ENCODE measurements at places on chromosomes 5 and 9. TPM values are rescaled to one million over a fixed set of nuclear protein-coding genes. Genes with fewer than 3 reads are reported as not detected.

The HMCN2 gene
- total RNA-seq = 0.56 TPM

The ZNF608 gene
- total RNA-seq = 12.1 TPM

DNA sequence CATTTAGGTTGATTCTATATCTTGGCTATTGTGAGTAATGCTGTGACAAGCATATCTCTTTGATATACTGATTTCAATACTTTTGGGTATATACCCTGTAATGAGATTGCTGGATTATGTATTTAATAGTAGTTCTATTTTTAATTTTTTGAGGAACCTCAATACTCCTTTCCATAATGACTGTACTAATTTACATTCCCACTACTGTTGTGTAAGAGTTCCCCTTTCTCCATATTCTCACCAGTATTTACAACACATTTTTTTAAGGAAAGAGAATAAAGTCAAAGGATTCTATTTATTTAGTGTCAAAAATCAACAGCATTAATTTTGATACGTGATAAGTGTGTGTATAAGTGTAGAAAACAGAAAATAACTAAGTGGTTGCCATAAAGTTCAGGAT is 356.4 kb upstream of the EDIL3 start:
- no peaks in the 10 kb centered on the region for H3K4me1 ChIP-seq
- DNase-seq = no peak
- H3K27ac ChIP-seq = no peak overlapping the region
- no peaks in the 10 kb centered on the region for H3K36me3 ChIP-seq
- H3K27me3 ChIP-seq = no peaks in the 10 kb centered on the region
- no peak overlapping the region for H3K4me3 ChIP-seq

DNA sequence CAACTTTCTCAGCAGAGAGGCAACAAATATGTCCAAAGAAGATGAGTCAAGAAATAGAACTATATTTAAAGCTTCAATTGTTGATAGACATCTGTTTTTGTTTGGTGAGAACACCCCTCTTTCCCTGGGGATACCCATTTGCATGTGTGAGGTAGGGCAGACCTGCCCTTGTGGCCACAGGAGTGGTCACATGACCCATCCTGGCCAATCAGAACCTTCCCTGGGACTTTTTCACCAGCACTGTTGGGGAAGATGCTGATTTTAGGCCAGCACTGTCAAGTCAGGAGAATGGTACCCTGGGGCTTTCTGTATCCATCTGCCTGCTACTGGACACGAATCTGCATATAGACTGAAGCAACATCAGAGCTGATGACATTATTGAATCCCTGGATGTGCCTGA is 211.2 kb downstream of the CDK5RAP2 start:
- H3K4me3 ChIP-seq = no peak overlapping the region
- H3K4me1 ChIP-seq = no peaks in the 10 kb centered on the region
- H3K36me3 ChIP-seq = no peaks in the 10 kb centered on the region
- H3K27me3 ChIP-seq = no peaks in the 10 kb centered on the region

DNA sequence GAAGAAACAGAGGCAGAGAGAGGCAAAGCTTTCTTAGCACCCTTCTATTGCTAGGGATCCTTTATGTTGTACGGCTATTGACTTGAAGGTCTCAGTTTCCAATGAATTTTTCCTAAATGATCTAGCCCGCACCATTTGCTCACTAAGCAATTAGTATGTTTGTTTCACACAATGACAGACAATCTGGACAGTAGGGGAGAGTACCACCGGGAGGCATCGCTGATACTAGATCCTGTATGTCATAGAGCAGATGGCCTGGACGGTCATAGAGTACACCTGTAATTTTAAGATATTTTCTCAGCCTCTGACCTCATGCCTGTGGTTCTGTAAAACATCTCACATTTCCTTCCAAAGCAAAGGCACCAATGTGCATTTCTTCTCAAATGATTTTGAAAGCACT is 194.3 kb downstream of the TLE4 start:
- no peak for DNase-seq
- no peaks in the 10 kb centered on the region for H3K27me3 ChIP-seq
- H3K36me3 ChIP-seq = no peaks in the 10 kb centered on the region
- H3K4me1 ChIP-seq = no peaks in the 10 kb centered on the region
- H3K27ac ChIP-seq = no peak overlapping the region
- H3K4me3 ChIP-seq = no peak overlapping the region

DNA sequence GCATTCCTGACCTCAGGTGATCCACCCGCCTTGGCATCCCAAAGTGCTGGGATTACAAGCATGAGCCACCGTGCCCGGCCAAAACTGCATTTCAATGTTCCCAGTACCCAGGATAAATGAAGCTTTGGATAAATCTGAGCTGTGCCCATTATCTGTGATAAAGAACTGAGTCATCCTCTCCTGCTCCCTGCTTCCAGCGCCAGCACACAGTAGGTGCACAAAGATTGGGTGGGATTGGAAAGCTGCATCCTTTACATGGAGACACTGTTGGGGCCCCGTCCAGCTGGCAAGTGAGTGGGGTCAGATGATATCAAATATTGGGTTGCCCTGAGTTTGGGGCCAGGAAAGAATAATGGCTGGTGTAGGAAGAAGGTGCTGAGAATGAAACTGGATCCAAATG is 17.4 kb downstream of the SH2D3C start:
- H3K4me3 ChIP-seq = no peak overlapping the region
- H3K4me1 ChIP-seq = no peaks in the 10 kb centered on the region
- no peak for DNase-seq

- H3K4me1 ChIP-seq = no peaks in the 10 kb centered on the region
- H3K27ac ChIP-seq = no peak overlapping the region
- H3K4me3 ChIP-seq = no peak overlapping the region
- no peaks in the 10 kb centered on the region for H3K36me3 ChIP-seq
- DNase-seq = no peak
- no peaks in the 10 kb centered on the region for H3K27me3 ChIP-seq
Measured at GRCh38 chr9:116927726-116928125, 240.6 kb downstream of the TRIM32 start.

DNA sequence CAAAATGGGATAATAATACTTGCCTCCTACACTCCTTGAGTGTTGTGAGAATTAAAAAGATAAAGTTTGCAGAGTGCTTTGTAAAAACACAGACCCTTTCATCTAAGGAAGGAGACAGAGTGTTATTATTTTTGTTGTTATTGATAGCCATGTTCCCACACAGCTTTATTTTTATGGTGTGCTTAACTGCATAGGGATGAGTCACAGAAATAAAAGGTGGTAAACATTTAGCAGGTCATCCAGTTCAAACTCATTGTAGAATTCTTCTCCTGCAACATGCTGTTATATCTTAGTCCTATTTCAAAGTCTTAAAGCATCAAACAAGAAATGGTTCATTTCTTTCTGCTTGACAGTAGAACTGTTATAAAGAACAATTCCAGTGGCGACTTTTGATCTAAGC is 367.5 kb upstream of the ACTBL2 start:
- H3K27ac ChIP-seq = no peak overlapping the region
- H3K4me1 ChIP-seq = no peaks in the 10 kb centered on the region
- no peaks in the 10 kb centered on the region for H3K27me3 ChIP-seq
- H3K36me3 ChIP-seq = no peaks in the 10 kb centered on the region

Data from pancreas (tissue), 10 donors.